ENCODE measurements at places on chromosomes 1 and 21.

DNA sequence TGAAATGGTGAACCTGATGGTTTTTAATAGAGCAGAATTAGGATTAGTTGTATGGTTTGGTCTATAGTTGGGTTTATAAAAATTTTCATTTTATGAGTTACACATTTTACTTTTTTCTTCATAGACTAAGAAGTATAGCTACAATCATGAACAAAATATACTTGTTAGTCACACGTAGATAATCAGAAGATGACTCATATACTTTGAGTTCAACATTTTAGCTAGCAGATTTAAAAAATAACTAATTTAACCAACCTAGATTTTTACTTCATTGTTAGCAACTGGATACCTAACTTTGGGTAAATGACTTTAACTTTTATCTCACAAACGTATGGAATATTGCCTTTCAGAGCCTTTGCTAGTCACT lies 27.9 kb downstream of the MORC3 start:
- no peak for DNase-seq

GRCh38 chr1:33178836-33179439 lies 2.9 kb downstream of the TRIM62 start:
- no peak for DNase-seq

- DNase-seq: no peak
Measured at GRCh38 chr1:109341944-109342930, 35.4 kb upstream of the MYBPHL start.

DNA sequence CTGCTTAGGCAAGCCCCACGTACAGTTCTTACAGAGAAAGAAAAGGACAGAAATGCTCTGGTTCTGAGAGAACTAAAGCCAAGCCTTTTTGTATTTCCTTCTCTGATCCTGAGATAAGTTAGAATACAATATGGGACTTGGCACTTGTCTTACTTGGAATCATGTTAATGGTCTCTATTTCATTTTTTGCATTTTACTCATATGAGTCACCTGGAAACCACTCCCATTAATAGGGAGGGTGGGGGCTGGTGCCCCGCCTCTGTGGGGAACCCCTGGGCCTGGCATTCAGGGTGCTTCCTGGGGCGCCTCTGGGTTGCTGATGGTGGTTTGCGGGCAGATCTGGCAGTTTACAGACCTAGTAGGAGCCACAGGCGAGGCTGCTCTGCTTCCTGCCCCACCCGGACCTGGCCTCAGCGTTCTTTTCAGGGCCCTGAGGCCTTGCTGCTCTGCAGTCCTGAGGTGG lies 26.7 kb downstream of the TSPAN2 start:
- DNase-seq: peak; percentile 85

- DNase-seq: no peak
Measured at GRCh38 chr1:33848205-33848937, 15.5 kb upstream of the HMGB4 start.

DNA sequence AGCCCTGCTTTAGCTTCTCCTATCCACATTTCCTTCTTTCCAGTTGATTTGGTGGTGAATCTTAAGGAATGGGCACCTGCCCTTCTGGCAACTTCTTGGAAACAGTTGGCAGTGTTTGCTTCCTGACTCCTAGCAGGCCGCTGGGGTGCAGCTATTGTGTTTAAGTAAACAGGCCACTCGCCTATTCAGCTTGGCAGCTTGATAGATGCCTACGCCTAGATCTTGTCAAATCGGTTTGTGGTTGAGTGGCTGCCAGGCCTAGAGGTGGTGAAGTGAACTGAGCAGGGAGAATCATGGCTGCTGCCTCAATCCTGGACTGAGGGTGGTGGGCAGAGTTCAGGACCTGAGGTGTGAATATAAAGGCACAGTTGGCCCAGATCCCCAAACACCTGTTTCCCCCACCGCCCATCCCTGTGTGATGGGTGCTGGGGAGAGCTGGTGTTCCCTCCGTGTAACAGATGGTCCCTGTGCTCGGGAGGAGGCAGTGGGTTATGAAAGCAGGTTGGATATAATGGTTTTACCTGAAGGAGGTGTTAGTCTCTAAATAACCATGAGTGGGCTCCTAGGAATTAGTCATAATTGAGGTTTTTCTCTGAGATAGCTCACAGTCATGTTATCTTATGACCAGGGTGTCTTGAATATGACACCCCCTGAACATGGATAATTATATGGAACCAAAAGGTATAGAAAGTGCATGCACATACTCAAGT lies 940 bp upstream of the PLA2G2C start:
- peak; percentile 52 for DNase-seq

GRCh38 chr21:29378832-29379231 lies 80.1 kb downstream of the BACH1 start:
- DNase-seq: no peak

- peak; percentile 86 for DNase-seq
Measured at GRCh38 chr1:11650331-11650991, 3.8 kb downstream of the FBXO2 start.

DNA sequence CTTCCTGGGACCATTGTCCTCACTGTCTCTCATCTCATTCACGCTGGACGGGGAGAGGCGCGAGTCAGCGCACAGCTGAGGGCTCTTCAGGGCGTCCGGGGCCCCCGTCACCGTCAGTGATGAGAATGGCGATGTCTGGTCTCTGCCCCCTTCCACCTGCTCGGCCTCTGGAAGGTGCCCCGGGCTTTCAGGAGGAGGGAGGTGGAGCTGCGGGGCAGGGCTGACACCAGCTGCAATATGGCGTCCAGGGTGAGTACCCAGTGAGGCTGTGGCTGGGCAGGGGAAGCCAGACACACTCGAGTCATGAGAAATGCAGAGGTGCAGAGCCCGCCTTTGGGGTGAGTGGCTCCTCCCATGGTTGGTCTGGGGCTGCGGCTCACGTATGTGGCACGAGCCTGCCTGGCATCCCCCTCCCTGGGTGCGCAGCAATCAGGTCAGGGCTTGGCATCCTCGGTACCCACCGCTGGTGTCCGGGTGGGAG lies 15.1 kb downstream of the MORN1 start:
- DNase-seq: no peak

GRCh38 chr1:119662034-119662437 lies 14.0 kb upstream of the ZNF697 start:
- DNase-seq: no peak

DNA sequence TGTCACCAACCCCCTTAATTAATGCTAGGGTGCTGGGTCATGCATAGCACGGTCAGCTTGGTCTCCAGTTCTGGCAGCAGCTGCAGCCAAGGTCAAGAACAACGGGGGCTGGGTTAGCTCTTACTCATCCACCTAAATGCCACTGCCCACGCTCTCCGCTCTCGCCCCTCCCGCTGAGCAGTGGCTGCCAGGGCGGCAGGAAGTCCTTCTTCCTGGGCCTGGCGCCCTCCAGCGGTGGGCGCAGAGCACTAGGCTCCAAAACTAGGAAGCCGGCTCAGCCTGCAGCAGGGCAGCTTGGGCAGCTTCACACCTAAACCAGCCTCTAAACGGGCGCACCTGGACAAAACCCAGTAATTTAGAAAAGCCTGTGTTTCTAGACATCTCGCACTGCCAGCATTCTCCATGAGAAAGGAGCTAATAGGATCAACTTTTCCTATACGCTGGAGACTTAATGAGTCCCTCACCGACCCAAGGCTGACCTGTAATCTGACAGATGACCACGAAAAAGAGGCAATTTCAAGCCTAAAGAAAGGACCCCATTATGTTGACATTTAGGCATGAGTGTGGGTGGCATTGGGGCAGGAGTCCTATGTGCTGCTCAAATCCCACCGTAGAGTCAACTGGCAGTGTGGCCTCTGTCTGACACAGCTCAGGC lies 78.4 kb upstream of the LRRN2 start:
- DNase-seq: peak; percentile 67

DNA sequence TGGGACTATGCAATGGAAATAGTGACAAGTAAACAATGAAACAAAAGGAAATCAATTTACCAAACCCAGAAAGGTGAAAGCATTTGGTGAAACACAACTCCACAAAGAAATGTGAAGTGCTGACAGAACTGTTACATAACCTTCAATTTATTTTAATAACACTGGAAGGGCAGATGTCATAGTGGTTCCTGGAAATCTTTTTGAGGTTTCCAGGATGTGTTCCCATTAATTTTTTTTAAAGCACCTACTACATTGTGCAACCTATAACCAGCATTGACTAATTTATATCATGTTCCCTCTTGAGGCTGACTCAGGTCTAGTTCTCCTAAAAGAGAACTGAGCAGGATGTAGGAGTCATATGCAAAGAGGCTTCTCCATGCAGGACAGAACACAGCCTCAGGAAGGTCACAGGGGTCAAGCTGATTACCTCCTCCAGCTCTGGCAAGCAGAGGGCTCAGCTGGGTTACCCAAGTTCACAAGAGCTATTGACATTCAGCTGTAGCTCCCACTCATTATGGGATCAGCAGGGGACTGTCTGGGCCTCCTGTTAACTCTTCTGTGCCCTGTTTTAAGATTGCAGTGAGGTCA lies 157.1 kb upstream of the NRIP1 start:
- no peak for DNase-seq

DNA sequence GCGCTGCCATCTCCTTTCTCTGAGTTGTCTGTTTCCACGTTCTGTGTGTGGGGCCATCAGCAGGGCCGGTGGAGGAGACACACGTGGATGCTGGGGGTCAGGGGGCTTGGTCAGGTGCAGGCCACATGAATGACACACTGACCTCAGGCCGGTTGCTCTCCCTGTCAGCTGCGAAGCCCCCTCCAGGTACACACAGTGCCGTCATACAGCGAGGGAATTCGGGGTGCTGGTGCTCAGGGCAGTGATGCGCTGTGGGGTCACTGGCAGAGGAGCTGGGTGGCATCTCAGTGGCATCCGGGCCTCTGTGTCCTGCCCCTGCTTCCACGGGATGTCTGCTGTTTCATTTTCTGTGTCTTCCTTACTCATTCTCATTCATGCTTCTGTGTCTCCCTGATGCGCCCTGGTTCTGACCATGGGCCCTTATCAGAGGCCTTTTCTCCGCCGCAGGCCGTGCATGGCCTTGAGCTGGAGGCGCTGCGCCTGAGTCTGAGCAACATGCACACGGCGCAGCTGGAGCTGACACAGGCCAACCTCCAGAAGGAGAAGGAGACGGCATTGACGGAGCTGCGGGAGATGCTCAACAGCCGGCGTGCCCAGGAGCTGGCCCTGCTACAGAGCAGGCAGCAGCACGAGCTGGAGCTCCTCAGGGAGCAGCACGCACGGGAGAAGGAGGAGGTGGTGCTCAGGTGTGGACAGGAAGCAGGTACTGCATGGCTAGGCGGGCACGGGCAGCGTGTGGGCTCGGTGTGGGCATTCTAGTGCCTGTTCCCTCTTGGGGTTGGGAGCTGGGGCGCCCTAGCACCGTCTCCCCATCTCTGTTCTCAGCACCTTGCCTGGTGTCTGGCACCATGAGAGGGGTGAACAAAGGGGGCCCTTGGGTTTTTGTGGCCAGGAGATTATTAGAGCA lies 22.6 kb downstream of the PCNT start:
- no peak for DNase-seq

GRCh38 chr1:6081901-6082300 lies 36.2 kb downstream of the KCNAB2 start:
- no peak for DNase-seq

- no peak for DNase-seq
Measured at GRCh38 chr21:39144191-39144590, 39.1 kb downstream of the PSMG1 start.

GRCh38 chr1:231467986-231468385 lies 45.9 kb upstream of the EGLN1 start:
- DNase-seq: no peak

DNA sequence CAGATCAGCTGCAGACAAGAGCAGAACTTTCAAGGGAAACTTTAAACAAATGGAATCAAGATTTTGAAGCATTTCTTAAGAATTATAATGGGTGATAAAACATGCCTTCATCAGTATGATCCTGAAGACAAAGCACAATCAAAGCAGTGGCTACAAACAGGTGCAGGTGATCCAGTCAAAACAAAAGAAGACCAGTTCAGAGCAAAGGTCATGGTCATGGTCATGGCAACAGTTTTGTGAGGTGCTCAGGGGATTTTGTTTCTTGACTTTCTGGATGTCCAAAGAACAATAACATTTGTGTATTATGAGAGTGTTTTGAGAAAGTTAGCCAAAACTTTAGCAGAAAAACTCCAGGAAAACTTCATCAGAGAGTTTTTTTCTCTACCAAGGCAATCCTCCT lies 681.7 kb upstream of the PTBP2 start:
- no peak for DNase-seq

DNA sequence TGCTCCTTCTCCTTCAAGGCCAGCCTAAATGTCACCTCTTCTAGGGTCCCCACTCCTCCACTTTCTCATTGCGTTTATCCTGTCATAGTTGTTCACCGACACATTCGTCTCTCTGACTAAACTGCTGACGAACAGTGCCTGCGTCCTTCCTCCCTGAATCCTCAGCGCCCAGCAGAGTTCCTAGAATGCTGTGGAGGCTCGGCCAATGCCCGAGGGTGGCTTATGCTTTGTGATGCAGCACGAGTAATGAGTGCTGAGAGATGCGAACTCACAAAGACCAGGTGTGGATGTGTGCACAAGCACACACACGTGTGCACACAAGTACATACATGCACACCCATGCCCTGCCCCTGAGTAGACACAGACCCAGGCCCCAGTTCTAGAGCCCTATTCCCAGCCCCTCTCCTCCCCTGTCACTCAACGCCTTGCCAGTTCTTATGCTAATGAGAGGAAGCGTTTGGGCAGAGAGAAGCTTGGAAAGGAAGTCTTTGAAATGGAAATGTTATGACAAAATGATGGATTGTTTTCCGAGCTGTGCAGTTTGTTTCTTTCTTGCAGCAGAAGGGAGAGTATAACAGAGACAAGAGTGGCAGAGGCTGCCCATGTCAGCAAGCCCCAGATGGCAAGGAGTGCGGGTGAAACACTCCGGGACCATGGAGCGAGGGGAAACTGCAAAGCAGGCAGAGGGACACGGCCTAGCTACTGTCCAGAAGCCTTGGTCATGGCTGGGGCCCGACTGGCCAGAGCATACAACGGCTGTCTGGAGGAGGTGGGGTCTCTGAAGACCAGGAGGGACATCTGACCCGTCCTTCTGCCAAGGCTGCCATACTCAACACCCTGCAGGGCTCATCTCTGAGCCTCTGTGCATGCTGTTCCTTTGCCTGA lies 24.2 kb downstream of the KCNA10 start:
- no peak for DNase-seq

DNA sequence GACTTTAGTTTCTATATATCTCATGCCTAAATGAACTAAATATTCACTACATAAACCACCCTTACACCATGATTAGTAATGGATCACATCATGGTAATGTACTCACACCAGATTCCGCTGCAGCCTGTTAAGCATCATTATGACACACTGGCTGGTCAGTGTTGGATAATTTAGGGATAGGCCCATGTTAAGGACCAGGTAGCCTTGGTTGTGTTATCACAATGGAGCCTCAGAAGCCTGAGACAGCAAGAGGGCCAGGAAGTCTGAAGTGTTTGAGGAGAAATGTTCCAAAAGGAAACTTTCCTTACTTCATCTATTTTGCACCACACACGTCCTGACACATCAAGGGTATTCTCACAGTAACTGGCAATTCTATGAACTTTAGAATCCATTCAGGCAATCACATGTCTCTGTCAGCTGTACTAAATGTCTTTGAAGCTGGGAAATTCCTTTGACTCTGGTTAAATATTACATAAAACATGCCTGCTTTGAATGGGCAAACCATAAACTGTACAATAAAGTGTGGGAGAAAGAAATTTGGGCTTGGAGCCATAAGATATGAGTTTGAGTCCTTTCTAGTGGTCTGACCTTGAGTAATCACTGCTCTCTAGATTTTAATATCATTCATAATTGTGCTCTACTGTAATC lies 105.3 kb upstream of the DPT start:
- DNase-seq: no peak

Measured in activated CD4-positive, alpha-beta T cell treated with anti-CD3 and anti-CD28 coated beads, Interleukin-2, amount 50 U/mL, for 48 hours (primary cell).